ENCODE measurements at places on chromosomes 11 and 22.

- H3K4me3 ChIP-seq, result no peak overlapping the region
- no peaks in the 10 kb centered on the region for H3K36me3 ChIP-seq
- H3K4me1 ChIP-seq, result no peaks in the 10 kb centered on the region
Measured at GRCh38 chr11:44982496-44983062, 31.9 kb upstream of the TP53I11 start.

DNA sequence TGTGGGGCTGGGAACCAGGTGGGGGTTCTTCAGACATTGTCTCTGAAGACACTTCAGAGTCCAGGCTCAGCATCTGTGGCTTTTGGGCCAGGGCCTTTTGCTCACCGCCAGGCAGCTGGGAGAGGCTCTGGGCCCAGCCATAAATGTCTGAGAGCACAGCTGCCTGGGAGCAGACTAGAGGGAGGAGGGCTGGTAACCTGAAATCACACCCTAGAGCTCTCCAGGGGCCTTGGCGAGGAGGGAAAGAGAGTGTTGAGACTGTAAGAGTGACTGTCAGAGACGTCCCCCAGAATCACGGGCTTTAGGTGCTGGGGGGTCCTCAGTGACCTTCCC is 4.1 kb downstream of the TRABD start:
- peak overlapping the region; percentile 58 for H3K4me3 ChIP-seq
- H3K36me3 ChIP-seq, result peaks cover 18% of the 10 kb centered on the region
- no peak for DNase-seq
- peaks cover 9% of the 10 kb centered on the region for H3K4me1 ChIP-seq

DNA sequence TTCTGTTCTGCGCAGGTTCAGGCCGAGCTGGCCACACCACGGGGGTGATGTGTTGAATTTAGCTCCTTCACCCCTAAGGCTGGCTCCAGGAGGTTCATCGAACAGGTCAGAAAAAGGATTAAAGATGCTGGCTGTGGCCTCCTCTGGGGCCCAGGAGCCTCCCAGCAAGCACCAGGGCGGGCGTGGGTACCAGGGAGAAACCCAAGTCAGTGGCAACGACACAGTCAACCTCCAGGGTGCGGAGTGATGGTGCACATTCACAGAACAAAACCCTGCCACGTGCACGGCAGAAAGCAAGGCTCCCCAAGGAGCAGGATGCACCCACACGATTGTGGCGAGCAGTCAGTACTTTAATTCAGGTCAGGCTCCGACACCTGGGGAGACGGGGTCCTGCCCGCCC is 10.8 kb downstream of the C11orf24 start:
- no peak overlapping the region for H3K27ac ChIP-seq
- no peak for DNase-seq
- peaks cover 3% of the 10 kb centered on the region for H3K4me1 ChIP-seq
- no peaks in the 10 kb centered on the region for H3K27me3 ChIP-seq
- H3K36me3 ChIP-seq, result peaks cover 47% of the 10 kb centered on the region

DNA sequence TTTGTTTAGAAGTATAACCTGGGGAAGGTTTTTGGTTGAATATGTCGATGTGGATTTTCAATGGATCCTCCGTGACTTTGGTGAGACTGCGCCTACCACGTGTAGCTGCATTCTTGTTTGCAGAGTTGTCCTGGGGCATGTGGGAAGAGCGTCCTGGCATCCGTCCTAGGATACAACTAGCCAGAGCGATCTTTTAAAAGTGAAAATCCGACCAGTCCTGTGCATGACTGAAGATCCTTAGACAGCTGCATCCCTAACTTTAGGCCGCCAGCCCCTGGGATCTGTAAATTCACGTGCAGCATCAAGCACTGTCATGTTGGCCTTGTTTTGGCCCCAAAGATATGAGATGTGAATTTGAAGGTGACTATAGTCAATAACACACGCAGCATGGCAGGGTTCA is 22.4 kb upstream of the THY1 start:
- H3K27me3 ChIP-seq, result no peaks in the 10 kb centered on the region
- no peak overlapping the region for H3K27ac ChIP-seq
- no peaks in the 10 kb centered on the region for H3K36me3 ChIP-seq
- no peaks in the 10 kb centered on the region for H3K4me1 ChIP-seq
- no peak overlapping the region for H3K4me3 ChIP-seq

GRCh38 chr11:44621140-44621681 is 55.7 kb downstream of the CD82 start:
- no peaks in the 10 kb centered on the region for H3K27me3 ChIP-seq
- no peak overlapping the region for H3K27ac ChIP-seq
- H3K4me1 ChIP-seq, result no peaks in the 10 kb centered on the region

- H3K4me3 ChIP-seq, result no peak overlapping the region
- no peaks in the 10 kb centered on the region for H3K36me3 ChIP-seq
- no peak for DNase-seq
- no peaks in the 10 kb centered on the region for H3K4me1 ChIP-seq
- H3K27me3 ChIP-seq, result no peaks in the 10 kb centered on the region
Measured at GRCh38 chr11:131658414-131658813, 288.0 kb downstream of the NTM start.

GRCh38 chr11:64887234-64887756 is 8.9 kb upstream of the EHD1 start:
- no peaks in the 10 kb centered on the region for H3K36me3 ChIP-seq
- H3K27ac ChIP-seq, result no peak overlapping the region
- no peak overlapping the region for H3K4me3 ChIP-seq
- DNase-seq, result no peak
- peaks cover 8% of the 10 kb centered on the region for H3K4me1 ChIP-seq
